ENCODE measurements at places on chromosomes 4 and X. TPM values are rescaled to one million over a fixed set of nuclear protein-coding genes. Genes with fewer than 3 reads are reported as not detected.

DNA sequence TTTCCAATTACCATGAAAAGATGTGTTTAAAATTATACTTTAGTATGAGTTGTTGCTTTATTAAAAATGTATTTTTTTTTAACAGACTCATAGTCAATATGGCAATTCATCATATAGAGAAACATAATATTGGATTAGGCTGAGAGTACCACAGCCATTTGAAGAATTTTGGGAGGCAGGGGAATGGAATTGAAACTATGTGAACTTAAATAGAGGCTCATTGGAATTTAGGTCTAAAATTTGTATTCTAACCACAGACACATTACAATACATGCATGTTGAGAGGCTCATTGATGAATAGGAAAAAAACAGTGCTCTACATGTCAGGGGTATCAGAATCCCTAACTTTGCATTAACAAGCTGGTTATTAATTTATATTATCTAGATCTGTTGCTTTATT lies 269.6 kb downstream of the DKK2 start:
- no peaks in the 10 kb centered on the region for H3K27me3 ChIP-seq
- no peaks in the 10 kb centered on the region for H3K4me1 ChIP-seq
- DNase-seq: peak; percentile 5
- H3K27ac ChIP-seq: no peak overlapping the region

The F9 gene
- total RNA-seq: not detected

DNA sequence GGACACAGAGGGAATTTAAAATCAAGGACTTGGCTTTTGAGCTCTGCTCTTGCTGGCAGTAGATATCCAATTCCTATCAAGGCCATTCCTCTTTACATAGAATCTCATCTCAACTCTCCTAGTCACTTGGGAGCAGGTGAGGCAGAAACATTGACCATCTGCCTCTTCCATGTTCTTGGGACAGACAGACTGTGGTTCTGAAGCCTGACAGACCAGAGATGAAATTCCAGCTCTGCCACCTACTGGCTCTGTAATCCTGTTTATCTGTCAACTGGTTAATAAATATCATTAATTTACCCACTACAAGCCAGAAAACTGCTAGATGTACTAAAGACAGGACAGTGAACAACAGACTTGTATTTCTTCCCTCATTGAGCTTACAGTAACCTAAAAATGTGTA lies 300.8 kb downstream of the ADGRL3 start:
- H3K4me1 ChIP-seq: no peaks in the 10 kb centered on the region
- no peaks in the 10 kb centered on the region for H3K36me3 ChIP-seq
- H3K27ac ChIP-seq: no peak overlapping the region
- no peak for DNase-seq
- no peaks in the 10 kb centered on the region for H3K27me3 ChIP-seq

The ATXN3L gene
- not detected for total RNA-seq

The RCHY1 gene
- 34.0 TPM for total RNA-seq

The AFF2 gene
- 0.13 TPM for total RNA-seq

The TXK gene
- 1.9 TPM for total RNA-seq

GRCh38 chr4:1596393-1596792 lies 87.7 kb downstream of the FAM53A start:
- H3K4me1 ChIP-seq: no peaks in the 10 kb centered on the region
- no peaks in the 10 kb centered on the region for H3K27me3 ChIP-seq
- DNase-seq: no peak
- H3K27ac ChIP-seq: no peak overlapping the region

- no peak overlapping the region for H3K27ac ChIP-seq
- DNase-seq: no peak
- no peaks in the 10 kb centered on the region for H3K27me3 ChIP-seq
- no peaks in the 10 kb centered on the region for H3K36me3 ChIP-seq
- no peak overlapping the region for H3K4me3 ChIP-seq
Measured at GRCh38 chrX:76202471-76202870, 29.6 kb downstream of the PBDC1 start.

GRCh38 chrX:130108647-130109428 lies 1.5 kb downstream of the ELF4 start:
- peaks cover 20% of the 10 kb centered on the region for H3K36me3 ChIP-seq
- H3K27me3 ChIP-seq: no peaks in the 10 kb centered on the region
- H3K4me1 ChIP-seq: peaks cover 72% of the 10 kb centered on the region
- H3K4me3 ChIP-seq: peak overlapping the region; percentile 88

DNA sequence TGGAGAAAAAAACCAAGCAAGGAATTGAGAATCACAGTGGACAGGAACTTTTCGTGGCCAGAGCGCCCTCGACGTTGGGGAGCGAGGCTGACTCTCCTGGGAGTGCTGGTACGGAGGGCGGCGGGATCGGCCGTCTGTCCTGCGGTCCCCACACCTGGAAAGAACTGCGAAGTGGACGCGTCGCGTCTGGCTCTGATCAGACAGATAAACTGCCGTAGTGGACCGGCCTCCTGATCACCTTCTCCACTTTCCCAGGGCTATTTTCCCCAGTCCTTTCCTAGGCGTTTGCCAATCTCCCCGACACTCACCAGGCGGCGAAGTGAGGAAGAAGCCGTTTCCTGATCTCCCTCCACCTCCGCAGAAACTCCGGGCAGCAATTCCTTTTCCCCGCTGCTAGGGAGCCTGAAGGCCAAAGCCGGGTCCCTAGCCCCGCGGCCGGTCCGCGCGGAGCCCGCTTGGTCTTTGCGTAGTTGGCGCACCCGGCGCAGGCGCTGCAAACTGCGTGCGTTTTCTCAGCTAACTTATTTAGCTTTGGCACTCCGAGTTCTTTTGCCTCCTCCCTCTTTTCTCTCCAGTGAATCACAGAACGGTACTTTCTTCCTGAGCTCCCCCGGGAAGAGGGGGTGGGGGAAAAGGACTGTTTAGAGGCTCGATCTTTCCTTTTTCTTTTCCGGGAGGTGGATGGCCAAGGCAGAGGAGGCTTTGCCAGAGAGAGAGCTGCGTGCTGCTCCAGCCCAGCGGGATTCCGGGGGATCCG lies at the start of gene ARSJ:
Gene ARSJ, minus strand, starts transcription at position 500 of the 757 bp plus-strand sequence. CDS start 813 bp downstream, outside the sequence.
- DNase-seq: peak; percentile 91
- no peaks in the 10 kb centered on the region for H3K27me3 ChIP-seq
- H3K4me3 ChIP-seq: peak within 1 kb of the TSS; percentile 83
- peaks cover 29% of the 10 kb centered on the region for H3K4me1 ChIP-seq

The SHISA3 gene
- not detected for total RNA-seq

The DMP1 gene
- total RNA-seq: not detected

GRCh38 chr4:68954126-68954525 lies 2.5 kb upstream of the UGT2A3 start:
- H3K4me1 ChIP-seq: no peaks in the 10 kb centered on the region
- DNase-seq: no peak

DNA sequence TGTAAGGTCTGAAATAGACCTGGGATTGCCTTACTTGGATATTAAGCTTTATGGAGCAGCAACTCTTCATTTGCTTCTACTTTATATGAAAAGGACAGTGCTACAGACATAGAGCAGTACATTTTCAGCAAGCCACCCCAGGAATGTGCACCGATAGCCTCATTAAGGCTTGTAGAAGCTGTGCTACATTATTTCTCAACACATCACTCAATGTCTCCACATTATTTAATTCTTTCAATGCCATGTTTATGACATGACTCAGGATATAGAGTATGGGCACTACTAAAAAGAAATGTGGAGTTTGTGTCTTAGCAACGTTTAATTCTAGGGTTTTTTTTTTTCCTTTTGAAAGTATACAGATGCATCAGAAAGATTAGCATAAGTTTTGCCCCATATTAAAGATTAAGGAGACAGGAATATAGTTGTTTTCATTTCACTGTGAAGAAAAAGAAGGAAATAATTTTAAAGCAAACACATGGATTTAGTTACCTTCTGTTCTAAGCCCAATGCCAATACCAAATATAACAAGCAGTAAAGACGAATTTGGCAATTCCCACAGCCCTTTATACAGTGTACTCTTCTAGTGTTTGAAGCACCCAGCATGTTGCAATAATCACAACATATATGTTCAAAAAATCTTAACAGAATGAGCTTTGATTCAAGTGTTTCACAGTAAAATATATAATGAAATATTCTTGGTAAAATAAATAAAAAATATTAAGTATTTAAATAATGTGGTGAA lies 2140.1 kb upstream of the AGA start:
- no peak overlapping the region for H3K4me3 ChIP-seq
- H3K4me1 ChIP-seq: no peaks in the 10 kb centered on the region
- DNase-seq: no peak
- no peak overlapping the region for H3K27ac ChIP-seq

DNA sequence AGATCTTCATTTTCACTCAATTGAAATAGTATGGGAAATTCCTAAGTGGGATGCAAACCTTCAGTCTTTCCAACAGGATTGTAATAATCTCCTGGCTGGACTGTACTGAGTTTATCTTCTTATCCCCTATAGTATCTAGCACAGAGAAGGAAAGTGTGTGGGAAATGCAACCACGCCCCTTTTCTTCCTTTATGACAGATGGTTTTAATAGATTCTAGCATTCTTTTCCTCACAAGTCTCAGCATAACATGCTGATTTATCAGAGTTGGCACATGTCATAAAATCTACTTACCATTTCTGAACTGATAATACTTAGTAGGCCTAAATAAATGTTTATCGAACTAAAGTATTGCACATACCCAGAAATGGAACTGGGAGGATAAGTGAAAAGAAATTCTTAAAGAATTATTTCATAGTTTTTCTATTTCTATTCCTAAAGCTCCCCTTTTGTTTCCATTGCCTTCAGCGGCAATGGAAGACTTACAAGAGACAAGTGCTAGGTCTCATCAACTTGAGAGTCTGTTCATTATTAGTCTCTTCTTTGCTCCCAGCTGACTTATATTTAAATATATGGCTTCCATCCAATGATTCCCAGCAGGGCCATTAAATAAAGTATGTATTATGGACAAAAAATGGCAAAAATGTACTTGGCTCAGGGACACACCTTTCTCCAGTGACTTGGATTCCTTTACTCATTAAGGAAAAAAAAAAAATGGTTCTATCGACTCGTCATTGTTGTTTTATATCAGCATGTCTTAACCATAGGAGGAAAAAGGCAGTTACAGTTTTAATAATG lies 484.5 kb downstream of the IL1RAPL1 start:
- H3K27ac ChIP-seq: no peak overlapping the region
- H3K36me3 ChIP-seq: no peaks in the 10 kb centered on the region
- H3K27me3 ChIP-seq: no peaks in the 10 kb centered on the region
- no peak overlapping the region for H3K4me3 ChIP-seq
- H3K4me1 ChIP-seq: no peaks in the 10 kb centered on the region
- no peak for DNase-seq

DNA sequence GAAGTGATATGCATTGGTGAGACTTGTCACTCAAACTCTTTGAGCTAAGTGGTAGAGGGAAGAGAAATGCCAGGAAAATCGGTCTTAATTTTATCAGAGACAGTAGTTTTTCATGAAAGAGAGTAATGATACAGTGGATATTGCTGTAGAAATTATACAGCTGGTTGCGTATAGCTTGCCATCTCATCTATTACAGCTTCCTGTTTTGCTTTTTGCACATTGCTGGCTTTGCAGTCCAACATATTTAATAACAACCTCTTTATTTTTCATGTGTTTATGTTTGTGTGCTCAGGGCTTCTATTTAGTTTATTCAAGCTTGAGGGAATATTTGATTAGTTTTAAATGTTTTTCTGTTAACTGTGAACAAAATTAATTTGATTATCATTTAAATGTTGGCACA lies 11.5 kb downstream of the SMAD1 start:
- H3K27me3 ChIP-seq: no peaks in the 10 kb centered on the region
- no peaks in the 10 kb centered on the region for H3K4me1 ChIP-seq
- H3K36me3 ChIP-seq: no peaks in the 10 kb centered on the region
- no peak for DNase-seq

GRCh38 chr4:61426229-61426628 lies 226.1 kb downstream of the ADGRL3 start:
- no peak for DNase-seq
- H3K36me3 ChIP-seq: no peaks in the 10 kb centered on the region
- no peak overlapping the region for H3K4me3 ChIP-seq

- no peaks in the 10 kb centered on the region for H3K27me3 ChIP-seq
- no peaks in the 10 kb centered on the region for H3K4me1 ChIP-seq
- no peak overlapping the region for H3K27ac ChIP-seq
- H3K36me3 ChIP-seq: no peaks in the 10 kb centered on the region
- no peak for DNase-seq
- H3K4me3 ChIP-seq: no peak overlapping the region
Measured at GRCh38 chr4:68176500-68176899, 46.8 kb upstream of the TMPRSS11F start.

DNA sequence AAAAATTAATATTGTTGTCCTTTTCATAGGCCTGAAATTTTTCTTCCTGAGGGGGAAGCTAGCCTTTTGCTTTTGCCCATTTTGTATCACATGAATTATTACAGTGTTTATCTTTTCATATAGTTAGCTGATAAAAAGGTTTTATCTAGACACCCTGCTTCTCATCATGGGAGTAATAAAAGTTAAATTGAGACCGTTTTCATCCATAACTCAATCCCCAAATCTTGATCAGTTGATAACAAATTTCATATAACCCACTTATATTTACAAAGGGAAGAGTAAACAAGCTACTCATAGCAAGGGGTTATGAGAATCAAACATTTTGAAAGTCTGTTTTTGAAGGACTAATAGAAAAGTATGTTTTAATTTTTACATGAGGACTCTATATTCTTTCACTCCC lies 23.5 kb upstream of the DCX start:
- DNase-seq: no peak
- H3K4me3 ChIP-seq: no peak overlapping the region
- no peak overlapping the region for H3K27ac ChIP-seq
- H3K4me1 ChIP-seq: no peaks in the 10 kb centered on the region
- no peaks in the 10 kb centered on the region for H3K27me3 ChIP-seq
- no peaks in the 10 kb centered on the region for H3K36me3 ChIP-seq

GRCh38 chrX:130771230-130771629 lies 131.8 kb downstream of the ENOX2 start:
- H3K27me3 ChIP-seq: no peaks in the 10 kb centered on the region
- DNase-seq: no peak
- no peak overlapping the region for H3K27ac ChIP-seq
- H3K36me3 ChIP-seq: no peaks in the 10 kb centered on the region
- H3K4me3 ChIP-seq: no peak overlapping the region
- H3K4me1 ChIP-seq: peaks cover 17% of the 10 kb centered on the region

DNA sequence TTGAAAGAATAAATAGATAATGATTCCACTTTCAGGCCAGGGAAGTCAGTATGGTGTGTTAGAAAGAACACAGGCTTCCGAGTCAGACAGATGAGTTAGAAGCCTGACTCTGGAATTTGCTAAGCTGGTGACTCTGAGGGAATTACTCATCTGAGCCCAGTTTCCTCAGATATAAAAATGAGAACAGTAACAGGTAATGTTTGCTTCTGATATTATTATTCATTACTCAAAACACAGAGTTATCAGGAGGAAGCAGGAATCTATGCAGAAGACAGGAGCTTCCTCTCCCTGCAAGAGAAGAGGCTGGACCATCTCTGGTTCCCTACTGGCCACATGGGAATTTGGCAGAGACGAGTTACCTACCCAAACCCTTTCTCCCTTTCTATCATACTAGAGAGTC lies 163.1 kb downstream of the EVC2 start:
- H3K4me1 ChIP-seq: no peaks in the 10 kb centered on the region
- H3K4me3 ChIP-seq: no peak overlapping the region

GRCh38 chrX:16005917-16006316 lies 117.4 kb upstream of the GRPR start:
- no peaks in the 10 kb centered on the region for H3K4me1 ChIP-seq
- H3K27ac ChIP-seq: no peak overlapping the region
- no peaks in the 10 kb centered on the region for H3K27me3 ChIP-seq

- H3K4me3 ChIP-seq: no peak overlapping the region
- peaks cover 10% of the 10 kb centered on the region for H3K36me3 ChIP-seq
- H3K27me3 ChIP-seq: no peaks in the 10 kb centered on the region
- no peak for DNase-seq
- H3K27ac ChIP-seq: no peak overlapping the region
Measured at GRCh38 chr4:147674496-147674895, 9.5 kb downstream of the PRMT9 start.

The RTL9 gene
- 0.11 TPM for total RNA-seq

The ANAPC4 gene
- total RNA-seq: 11.7 TPM
